ENCODE measurements at places on chromosomes 1 and 21. TPM values are rescaled to one million over a fixed set of nuclear protein-coding genes. Genes with fewer than 3 reads are reported as not detected.
A peak's percentile ranks its signal among the peaks of the same experiment; 100 is the strongest.

Gene KIF26B
- polyA plus RNA-seq = 5.4 TPM

Gene ACOT7
- polyA plus RNA-seq = 14.4 TPM

Gene CFHR3
- polyA plus RNA-seq = 0.67 TPM

Gene LRRIQ3
- polyA plus RNA-seq = 2.4 TPM

Gene ZNF670
- 4.8 TPM for polyA plus RNA-seq

Gene GRIK3
- 1.2 TPM for polyA plus RNA-seq

GRCh38 chr1:230565141-230565540 is 77.1 kb upstream of the COG2 start:
- no peak for DNase-seq

DNA sequence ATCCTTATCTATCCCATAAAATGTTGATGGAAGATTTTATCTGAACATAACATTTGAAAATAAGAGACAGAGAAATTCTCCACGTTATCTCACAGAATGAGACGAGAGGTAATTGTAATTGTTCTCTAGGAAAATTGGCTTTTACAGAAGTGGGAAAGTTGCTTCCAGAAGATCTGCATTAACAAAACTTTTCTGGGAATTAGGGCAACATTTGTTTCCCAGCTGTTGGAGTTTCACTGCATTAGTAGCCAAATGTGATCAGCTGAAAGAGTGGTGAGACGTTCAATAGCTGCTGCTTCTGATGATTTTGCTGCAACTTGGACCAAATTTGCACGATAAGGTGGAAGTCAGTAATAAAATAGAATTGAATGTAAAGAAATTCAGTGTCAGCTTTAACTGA is 7.6 kb downstream of the CHODL start:
- no peak for DNase-seq

DNA sequence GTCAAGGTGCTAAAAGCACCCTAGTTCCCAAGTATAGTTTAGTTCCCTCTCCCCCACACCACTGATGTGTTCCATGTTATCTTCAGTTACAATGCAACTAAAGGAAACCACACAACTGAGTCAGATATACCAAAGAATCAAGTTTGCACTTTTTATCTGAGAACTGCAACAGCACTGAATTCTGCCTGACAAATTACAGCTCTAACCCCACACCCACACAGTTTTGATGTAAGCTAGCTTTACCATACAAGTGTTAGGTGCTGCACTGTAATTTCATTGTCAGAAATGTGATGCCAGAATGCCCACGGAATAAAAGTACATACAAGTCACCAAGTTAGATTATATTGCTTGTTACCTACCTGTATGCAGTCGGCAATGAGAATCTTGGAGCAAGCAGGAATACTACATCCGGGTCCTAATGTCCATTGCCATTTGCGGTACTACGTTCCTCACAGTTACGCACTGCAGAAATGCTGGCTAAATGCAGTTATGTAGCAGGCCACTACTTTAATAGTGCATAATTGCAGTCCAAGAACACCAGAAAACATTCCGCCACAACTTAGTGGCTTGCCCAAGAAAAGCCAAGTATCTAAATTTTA is 12.1 kb downstream of the SFPQ start:
- no peak for DNase-seq

- no peak for DNase-seq
Observed at GRCh38 chr1:198253668-198254067, 96.9 kb downstream of the NEK7 start.

DNA sequence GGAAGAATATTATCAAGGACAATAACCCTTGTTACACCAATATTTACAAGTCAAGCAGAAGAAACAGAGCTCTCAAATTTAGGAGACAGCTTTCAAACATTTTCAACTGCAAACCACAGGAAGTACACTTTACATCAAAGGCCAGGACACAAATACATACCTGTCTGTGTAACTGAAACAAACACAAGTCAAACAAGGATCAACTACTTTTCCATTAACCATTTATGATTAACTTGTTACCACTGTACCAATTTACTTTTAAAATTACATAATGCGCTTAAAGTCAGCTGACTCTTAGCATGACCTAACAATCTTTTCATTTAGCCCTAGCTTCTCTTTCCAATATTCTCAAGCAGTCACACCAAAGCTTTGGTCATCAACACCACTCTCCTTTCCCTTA is 43.5 kb downstream of the TRIM33 start:
- DNase-seq = no peak

DNA sequence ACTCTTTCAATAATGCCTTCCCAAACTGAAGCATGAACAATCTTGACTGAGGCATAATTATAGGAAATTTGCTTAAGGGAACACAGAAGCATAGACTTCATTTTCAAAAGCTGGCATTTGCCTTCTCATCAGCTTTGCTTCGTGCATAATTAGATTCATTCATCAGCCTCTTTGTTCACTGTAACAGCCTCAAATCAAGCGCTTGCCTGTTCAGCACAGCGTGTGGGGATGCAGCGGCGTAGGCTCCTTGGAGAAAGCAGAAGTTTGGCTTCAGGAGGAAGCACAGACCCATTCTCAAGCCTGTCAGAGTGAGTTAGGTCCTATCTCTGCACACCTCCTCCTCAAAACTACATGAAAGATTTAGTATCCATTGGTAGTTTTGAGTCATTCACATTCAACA is 246.4 kb upstream of the MAP1LC3C start:
- no peak for DNase-seq

GRCh38 chr1:87650306-87650705 is 321.6 kb downstream of the LMO4 start:
- DNase-seq = no peak

GRCh38 chr1:53128401-53128800 is 14.0 kb downstream of the SLC1A7 start:
- no peak for DNase-seq

DNA sequence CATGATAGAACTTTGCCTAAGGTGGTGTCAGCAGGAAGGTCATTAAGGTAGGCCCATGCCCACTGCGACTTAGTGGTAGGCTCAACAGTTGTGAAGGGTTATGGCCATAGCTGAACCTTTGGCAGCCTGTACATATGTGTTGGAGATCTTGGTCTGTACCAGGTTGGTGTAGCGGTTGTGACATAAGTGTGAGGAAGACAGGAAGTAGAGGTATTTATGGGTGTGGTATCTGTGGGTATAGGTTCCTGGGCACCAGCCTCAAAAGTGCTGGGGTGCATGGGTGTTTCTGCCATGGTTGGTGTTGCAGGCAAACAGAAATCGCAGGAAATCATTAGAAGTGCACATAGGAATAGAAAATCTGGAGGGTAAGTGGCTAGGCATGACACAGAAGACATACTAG is 18.6 kb upstream of the LRIF1 start:
- no peak for DNase-seq

DNA sequence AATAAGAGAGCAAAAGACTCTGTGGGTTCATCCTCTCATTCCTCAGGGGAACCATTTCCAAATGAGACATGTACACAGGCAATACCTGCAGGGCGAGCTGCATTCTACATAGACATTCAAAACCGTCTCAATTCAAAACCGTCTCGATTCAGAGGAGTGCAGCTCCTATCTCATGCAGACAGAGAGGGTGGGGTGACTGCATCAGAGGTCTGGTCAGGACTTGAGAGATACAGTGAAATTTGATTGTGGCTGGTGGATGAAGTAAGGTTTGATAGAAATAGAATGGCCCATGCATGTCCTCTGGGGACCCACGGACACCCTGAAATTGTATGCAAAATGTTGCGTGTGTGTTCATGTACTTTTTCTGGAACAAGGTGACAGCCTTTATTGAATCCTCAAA is 27.3 kb downstream of the TEX35 start:
- DNase-seq = no peak

GRCh38 chr1:3417082-3417739 is 37.3 kb upstream of the ARHGEF16 start:
- no peak for DNase-seq

DNA sequence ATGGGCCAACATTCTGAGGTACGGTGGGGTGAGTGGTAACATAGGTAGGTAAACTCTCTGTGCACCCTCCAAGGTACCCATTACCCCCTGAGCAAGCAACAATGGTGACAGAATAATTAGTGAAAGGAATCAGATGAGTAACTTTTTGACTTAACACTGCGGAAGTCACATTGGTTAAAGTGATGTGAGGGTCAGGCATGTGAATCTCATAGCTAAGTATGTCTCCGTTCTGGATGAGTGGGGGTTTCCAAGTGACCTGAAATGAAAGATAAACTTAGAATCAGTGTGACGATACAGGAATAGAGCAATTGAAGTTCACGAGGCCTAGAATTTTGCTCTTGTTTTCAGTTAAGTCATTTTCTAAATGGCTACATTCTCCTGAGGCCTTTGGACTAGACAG is 311.7 kb downstream of the KCTD3 start:
- no peak for DNase-seq

- DNase-seq = no peak
Observed at GRCh38 chr1:224499204-224499603, 64.6 kb upstream of the WDR26 start.

- no peak for DNase-seq
Observed at GRCh38 chr1:201461645-201462441, 7.1 kb downstream of the PHLDA3 start.

DNA sequence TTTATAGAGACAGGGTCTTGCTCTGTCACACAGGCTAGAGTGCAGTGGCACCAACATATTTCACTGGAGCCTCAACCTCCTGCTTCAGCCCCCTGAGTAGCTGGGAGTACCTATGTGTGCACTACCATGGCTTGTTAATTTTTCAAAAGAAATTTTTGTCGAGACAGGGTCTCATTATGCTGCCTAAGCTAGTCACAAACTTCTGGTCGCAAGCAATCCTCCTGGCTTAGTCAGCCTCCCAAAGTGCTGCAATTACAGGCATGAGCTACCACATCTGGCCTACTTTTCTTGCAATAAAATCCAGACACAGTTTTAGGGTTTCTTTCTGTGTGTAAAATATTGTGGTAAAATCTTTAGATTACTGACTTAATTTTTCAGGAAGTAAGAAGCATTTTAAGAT is 27.9 kb upstream of the NTPCR start:
- DNase-seq = no peak

GRCh38 chr1:240136402-240136801 is 44.7 kb downstream of the FMN2 start:
- DNase-seq = no peak

- no peak for DNase-seq
Observed at GRCh38 chr1:78468521-78468920, 22.3 kb upstream of the PTGFR start.

- DNase-seq = no peak
Observed at GRCh38 chr1:199290186-199290585, 651.3 kb downstream of the PTPRC start.

- no peak for DNase-seq
Observed at GRCh38 chr1:231899713-231900435, 273.3 kb downstream of the DISC1 start.

- DNase-seq = no peak
Observed at GRCh38 chr1:229474509-229474908, 33.6 kb downstream of the NUP133 start.

DNA sequence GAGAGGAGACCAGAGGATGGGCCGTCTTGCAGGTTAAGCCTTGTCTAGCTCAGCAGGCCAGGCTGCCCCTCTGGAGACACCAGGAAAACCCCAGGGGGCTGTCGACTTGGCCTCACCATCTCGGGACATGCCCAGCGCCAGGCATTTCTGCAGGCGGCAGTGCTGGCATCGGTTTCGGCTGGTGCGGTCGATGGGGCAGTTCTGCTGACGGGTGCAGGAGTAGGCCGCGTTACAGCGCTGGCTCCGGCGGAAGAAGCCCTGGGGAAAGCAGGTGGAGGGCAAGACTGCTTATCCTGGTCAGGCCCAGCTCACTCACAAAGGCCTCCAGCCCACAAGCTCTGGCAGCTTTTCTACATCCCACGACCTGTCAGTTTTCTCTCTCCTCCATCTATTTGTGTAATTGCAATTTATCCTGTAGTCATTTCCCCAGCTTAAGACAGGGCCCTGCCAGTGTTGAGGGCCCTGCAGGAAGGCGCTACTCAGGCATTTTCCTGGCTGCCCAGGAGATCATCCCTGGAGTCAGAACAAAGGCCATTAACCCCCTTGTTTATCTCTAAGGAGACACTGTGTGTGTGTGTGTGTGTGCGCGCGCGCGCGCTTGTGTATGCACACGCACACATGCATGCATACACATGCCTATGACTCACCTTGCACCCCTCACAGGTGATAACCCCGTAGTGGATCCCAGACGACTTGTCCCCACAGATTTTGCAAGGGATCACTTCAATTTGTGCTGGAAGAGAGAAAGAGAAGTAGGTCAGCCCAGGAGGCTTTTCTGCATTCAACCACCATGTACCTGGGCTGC is 11.5 kb upstream of the LINGO4 start:
- no peak for DNase-seq

DNA sequence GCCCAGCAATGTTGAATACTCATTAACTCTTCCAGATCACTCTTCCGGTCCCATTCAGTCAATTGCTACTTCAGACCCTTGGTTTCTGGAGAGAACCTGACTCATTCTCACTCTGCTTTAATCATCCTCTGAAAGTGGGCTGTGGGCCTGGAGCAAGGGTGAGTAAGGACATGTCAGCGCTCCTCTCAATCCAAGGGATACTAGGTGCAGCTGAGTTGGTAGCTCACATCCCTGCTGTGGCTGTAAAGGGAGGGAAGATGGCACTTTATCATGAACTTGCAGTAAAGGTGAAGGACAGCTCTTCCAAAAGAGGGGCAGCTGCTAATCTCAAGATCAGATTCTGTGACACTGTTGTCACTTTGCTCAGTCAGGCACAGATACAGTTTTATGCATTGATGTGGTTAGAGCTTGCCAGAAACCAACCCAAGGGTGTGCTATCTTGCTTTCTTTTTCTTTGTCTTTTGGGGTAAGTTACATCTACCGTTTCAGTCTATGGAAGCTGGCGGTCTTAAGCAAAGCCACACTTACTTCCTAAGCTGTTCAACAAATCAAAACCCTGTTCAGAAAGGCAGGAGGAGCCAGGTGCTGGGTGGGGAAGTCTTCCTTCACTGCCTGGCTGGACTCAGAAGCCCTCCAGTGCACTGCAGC is 26.5 kb upstream of the NTPCR start:
- no peak for DNase-seq

DNA sequence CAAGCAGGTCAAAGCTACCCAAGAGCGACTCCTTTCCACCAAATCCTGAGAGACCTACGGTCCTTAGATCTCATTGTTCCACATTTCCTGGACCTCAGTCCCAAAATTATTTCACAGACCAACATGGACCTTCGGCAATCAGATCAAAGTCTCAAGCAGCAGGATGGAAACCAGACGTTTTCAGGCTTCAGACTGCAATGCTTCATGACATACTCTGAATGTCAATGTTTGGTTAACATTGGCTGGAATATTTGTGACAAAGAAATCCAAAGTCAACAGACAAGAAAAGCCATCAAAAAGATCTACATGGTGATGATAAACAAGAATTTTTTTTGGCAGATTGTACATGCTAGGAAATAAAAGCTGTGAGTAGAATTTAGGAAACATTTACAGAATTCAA is 1057.3 kb downstream of the ADGRL2 start:
- DNase-seq = peak; percentile 15

DNA sequence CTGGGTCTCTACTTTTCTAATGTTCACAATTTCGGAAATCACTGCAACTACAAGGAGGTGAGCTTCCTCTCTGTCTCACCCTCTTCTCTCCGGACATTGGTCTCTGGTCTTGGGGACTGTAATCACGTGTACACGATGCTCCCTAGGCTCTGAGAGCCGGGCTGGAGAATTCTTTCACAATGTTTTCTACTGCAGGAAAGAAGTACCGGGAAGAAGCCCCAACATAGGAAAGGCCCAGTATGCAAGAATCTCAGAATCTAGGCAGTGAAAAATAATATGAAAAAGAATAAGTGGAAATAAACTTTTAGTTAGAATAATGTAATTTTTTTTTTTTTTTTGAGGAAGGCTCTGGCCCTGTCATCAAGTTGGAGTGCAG is 13.5 kb upstream of the HJV start:
- DNase-seq = no peak

GRCh38 chr1:8422510-8423268 is 104.8 kb downstream of the SLC45A1 start:
- no peak for DNase-seq

All from left lung (tissue), 14 donors.